ENCODE measurements at places on chromosomes 1 and 21.
A peak's percentile ranks its signal among the peaks of the same experiment; 100 is the strongest.

DNA sequence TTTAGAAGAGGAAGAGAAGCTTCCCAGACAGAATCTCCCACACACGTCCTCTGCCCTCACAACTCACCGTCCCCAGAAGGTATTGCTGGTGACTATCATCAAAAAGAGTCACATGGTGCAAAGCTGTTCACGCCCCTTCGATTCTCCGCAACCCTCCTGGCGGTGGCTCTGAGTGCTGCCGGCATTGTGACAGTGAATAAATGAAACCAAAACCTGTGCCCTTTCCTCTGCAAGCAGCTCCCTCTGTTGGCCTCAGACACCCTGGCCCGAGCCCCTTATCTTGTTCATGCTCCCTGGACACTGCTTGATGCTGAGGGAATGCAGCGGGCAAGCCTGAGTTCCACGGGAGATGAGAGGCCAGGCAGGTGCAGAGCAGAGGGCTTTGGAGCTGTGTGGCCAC, 510.3 kb downstream of the NPHP4 start:
- DNase-seq = no peak

DNA sequence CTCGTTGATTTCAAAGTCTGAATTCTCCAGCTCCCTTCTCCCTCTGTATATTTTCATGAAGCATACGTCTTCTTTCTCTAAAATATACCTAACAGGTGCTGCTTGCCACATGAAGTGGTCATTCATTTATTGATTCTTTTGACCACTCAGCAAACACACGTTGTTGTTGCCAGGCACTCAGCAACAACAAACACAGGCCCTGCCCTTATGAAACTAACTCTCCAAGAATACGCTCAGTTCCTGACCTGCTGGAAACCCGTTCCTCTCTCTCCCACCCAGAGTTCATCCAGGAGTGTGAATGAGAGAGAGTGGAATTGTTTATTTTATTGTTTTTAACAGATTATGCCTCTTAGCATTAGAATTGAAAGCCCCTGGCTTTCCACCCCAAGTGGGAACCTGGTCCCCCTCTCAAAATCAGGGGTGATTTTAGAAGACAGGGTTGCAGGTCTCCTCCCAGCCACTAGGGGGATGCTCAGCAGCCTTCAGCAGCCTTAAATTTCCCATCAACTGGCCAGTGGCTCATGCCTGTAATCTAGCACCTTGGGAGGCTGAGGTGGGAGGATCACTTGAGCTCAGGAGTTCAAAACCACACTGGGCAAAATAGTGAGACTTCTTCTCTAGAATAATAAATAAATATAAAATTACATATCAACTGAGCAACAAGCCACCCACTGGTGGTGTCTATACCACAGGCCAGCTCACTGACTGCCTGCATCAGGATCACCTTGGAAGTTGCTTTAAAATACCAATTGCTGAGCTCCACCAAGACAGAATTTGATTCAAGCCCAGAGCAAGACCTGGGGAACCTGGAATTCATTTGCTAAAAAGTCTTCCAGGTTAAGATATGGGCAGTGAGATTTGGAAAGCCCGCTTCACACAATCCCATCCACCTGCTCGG, 181.0 kb upstream of the KLHDC7A start:
- peak; percentile 63 for DNase-seq

DNA sequence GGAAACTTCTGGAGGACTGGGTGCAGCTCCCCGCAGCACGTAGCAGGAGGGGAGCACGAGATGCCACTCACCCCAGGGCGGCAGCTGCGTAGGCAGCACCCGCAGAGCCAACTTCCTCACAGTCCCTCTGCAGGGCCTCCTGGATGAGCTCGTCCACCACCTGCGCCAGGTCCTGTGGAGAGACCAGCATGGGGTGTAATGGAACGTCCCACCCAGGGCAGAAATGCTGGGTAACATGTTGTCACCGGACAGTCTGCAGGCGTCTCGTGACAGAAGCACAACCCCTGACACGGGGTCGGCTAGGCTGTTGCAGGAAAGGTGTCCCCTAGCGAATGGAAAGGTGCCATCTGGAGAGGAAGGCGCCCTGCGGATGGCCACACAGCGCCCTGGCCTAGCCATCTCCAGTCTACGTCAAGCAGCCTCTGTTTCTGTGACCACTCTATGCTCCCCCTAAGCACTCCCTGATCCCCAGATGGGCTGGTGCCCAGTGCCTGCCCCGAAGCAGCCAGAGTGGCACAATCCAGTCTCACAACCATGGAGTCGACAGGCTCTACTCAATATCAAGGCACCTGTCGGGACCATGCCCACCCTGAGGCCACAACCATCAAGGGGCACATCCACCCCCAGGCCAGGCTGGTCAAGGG, 21.2 kb downstream of the MCM3AP start:
- DNase-seq = no peak

GRCh38 chr1:58857680-58858673, 74.1 kb upstream of the JUN start:
- no peak for DNase-seq

DNA sequence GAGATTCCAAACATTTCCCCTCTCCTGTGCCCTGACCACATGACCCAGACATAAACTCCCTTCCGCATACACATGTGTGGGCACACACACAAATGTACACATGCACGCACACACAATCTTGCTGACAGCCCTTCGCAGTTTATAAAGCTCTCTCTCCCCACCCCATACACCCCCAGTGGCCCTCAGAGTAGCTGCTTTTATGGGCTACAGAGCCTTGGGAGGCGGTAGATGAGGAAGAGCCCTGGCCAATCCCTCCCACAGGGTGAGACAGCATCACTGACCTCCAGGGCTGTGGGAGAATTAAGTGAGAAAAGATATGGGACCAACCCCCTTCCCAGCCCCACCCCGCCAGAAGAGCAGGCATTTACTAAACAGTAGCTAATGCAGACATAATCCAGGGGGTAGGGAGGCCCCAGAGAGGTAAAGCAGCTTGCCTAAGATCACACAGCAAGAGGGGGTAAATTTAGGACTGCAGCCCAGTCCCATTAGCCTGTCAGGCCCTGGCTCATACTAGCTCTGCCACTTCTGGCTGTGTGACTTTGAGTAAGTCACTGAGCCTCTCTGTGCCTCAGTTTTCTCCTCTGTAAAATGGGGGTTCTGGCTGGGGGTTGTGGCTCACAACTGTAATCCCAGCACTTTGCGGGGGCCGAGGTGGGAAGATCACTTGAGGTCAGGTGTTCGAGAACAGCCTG, 5.1 kb downstream of the SDC3 start:
- no peak for DNase-seq

- DNase-seq = no peak
Measured at GRCh38 chr1:190129366-190129765, 348.3 kb downstream of the BRINP3 start.

DNA sequence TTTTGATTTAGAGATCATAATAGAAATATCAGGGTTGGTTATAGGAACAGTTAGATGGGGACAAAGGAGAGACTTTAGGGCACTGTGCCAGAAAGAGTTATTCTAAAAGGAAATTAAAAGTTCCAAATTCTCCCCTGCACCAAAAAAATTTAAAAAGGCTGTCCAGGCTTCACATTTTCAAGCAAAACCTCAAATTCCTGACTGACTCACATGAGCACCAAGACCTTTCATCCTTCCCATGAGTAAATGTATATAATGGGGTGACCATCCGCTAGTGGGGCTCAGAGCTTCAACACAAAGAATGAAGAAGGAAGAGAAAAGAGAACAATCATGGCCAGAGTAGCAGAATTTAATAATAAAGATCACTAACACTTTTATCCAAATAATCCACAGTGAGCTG, 131.6 kb upstream of the MROH9 start:
- DNase-seq = no peak

GRCh38 chr1:244046907-244047611, 4.0 kb upstream of the ZBTB18 start:
- no peak for DNase-seq

DNA sequence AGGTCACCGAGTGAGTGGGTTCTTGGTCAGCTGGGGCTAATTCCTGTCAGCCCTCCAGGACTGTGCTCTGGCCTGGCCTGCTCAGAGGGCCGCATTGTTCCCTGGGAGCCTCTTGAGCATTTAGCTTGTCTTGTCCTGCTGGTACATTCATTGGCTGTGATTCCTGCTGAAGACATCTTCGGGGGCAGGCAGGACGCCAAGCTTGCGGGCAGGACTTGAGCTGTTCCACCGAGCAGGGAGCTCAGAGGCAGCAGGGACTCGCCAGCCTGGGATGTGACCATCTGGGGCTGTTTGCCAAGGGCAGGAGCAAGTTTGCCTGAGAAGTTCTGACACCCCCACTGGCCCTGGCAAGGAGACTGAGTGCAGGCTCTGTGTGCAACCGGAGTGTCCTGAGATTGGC, 7.0 kb upstream of the SLC26A9 start:
- no peak for DNase-seq

DNA sequence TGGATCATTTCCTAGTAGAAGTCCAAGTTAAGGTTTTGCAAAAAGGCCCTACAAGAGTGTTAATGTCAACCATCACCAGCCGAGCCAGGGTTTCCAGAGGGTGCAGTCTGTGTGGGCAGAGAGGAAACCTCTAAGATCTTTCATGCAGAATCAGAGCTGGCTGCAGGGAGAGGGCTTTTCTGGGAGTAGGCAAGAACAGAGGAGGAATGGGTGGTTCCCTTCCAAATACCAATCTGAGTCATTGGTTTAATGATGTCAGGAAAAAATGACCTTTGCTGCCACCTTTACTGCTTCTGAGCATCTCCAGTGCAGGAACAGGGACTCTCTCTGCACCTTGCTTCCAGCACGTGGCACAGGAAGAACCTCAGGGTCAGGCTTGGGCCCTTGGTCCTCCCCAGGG, 73.8 kb downstream of the TNR start:
- no peak for DNase-seq

- DNase-seq = no peak
Measured at GRCh38 chr1:241802863-241803262, 45.1 kb upstream of the EXO1 start.

GRCh38 chr1:76012341-76013205, 62.0 kb upstream of the ST6GALNAC3 start:
- DNase-seq = no peak

- no peak for DNase-seq
Measured at GRCh38 chr1:209767096-209767495, 11.2 kb downstream of the TRAF3IP3 start.

GRCh38 chr1:167575649-167576048, 22.1 kb upstream of the CREG1 start:
- no peak for DNase-seq

GRCh38 chr1:27049607-27050006, 37.0 kb upstream of the TENT5B start:
- no peak for DNase-seq

GRCh38 chr1:980137-980571, 1.7 kb downstream of the PERM1 start:
- DNase-seq = no peak

Data from germinal center (tissue), 1 donor.